Left renal cortex interstitium (tissue), 4 donors: ENCODE measurements at places on chromosomes 6 and 20.

DNA sequence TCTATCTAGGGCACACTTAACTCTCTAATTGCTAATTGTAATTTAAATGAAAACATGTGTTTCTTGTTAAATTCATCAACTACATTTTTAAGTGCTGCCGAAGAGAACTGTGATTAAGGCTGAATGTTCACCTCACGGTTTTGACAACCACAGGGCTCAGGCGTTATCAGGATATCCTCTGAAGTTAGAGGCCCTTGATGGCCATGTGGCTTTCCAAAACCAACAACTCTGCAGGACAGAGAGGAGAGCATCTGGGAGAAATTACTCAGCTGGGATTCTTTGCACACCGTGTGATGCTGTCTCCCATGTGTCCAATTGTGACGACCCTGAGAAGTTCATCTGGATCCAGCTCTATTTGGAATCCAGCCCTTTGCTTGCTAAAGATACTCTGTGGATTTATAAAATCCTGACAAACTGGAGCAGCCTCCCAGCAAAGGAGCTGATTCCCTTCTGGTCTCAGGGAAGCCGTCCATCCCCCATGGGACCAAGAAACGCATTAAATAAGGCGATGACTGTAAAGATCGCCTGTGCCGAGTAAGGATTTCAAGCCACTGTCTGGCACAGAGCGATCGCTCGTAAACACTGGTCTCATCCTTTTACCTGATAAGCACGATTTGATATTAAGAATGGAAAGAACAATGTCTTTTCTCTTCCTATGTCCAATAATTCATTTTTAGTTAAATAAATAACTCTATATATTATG lies 401.1 kb downstream of the CD83 start:
- DNase-seq = no peak

DNA sequence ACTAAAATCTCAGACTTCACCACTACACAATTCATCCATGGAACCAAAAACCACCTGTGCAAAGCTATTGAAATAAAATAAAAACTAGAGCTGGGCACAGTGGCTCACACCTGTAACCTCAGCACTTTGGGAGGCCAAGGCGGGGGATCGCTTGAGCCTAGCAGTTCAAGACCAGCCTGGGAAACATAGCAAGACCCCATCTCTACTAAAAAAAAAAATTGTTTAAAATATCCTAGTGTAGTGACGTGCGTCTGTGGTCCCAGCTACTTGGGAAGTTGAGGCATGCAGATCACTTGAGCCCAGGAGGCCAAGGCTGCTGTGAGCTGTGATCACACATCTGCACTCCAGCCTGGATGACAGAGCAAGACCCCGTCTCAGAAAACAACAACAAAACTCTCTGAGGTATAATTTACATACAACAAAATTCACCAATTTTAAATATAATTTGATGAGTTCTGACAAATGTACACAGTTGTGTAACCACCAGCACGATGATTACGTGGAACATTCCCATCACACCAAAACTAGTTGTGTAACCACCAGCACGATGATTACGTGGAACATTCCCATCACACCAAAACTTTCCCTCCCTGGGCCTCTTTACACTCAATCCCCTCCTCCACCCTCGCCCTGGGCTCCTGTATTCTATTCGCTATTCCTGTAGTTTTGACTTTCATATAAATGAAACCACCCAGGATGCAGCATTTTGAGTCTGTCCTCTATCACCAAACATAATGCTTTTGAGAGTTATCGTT lies 107.5 kb downstream of the TAF4 start:
- no peak for DNase-seq

DNA sequence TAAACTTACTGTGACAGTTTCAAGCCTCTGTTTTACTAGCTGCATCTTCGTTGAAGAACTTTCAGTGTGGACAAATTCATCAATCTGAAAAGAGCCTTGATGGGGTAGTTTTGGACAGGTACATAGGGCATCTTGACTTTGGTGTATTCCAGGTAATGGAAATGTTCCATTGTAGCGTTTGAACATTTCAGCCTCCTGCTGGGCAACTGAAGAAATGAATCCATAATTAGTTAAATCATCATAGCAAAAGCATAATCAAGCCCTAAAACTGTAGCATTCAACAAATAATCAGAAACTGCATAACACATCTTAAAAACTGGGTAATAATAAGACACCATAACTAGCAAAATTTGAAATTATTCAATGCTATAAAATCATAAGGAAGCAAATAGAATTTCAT lies 86.2 kb downstream of the AHI1 start:
- no peak for DNase-seq

- no peak for DNase-seq
Measured at GRCh38 chr6:1747531-1747930, 137.8 kb downstream of the FOXC1 start.

- DNase-seq = no peak
Measured at GRCh38 chr6:125471667-125472066, 169.9 kb upstream of the HDDC2 start.
